Spinal cord (tissue), 10 donors: ENCODE measurements at places on chromosomes 2 and 18.

DNA sequence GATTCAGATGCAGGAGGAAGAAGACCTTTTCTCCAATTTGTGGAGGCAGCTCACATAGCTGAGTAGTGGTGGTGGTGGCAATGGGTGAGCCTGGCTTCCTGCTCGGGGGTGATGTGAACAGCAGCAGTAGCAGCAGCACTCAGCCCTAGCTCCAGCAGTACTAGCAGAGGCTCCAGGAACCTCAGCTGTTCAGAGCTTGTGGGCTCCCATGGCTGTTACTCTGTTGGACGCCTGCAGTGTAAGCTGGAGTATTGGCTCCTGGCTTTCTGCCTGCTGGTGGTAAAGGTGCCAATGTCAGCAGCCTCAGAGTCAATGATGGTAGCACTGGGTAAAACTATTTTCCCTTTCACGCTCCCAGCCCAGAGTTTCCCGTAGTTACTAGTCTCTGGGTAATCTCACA is 3.1 kb upstream of the SEH1L start:
- peak; percentile 76 for DNase-seq

GRCh38 chr18:13266218-13267100 is 47.9 kb downstream of the LDLRAD4 start:
- DNase-seq: no peak

DNA sequence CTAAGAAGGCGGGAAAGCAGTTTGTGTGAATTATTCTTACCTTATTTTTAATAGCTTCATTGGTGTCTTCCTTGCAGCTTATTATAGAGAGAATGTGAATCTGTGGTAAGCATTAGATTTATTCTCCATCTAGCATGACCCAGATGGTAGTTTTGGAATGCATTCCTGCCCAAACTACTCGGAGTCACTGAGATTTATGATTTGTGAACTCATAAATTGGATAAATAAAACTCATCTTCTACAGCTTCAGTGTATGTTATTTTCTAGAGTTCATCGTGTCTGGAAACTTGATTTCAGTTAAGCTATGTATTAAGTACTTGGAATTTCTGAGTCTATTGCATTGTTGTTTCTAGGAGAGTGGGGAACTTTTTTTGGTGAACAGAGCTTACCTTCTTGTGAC is 170.5 kb downstream of the FAM210A start:
- DNase-seq: no peak

GRCh38 chr2:73050121-73050545 is 21.4 kb downstream of the SFXN5 start:
- no peak for DNase-seq

DNA sequence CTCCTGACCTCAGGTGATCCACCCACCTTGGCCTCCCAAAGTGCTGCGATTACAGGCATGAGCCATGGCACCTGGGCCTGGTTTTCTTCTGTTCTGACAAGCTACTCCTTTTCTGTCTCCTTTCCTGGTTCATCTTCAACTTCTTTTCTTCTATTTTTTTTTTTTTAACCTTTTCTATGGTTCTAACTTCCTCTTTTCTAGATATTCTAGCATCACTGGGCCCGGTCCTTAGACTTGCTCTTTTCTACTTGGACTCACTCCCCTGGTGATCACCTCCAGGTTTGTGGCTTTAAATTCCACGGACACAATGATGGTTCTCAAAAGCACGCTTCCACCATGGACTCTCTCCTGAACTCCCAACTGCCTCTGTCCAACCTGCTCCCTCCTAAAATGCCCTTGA is 2.0 kb downstream of the EIF2AK2 start:
- DNase-seq: no peak

GRCh38 chr18:25465152-25465732 is 113.3 kb upstream of the ZNF521 start:
- no peak for DNase-seq

DNA sequence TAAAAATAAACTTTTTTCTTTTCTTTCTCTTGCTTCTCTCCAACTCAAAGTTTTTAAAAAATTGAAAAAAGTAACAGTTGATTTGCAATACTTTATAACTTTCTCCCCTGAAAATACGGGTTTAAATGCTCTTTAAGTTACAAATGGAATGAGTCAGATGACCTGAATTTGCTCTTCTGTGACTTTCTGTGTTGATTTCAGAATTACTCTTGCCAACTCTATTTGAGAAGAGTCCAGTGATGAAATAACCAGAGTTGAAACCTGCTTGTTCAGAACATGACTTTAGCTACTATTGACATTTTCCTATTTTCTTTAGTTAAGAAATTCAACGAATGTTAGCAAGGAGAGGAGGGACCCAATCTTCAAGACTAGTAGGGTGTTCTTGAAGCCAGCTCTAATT is 146.1 kb upstream of the ZSWIM2 start:
- no peak for DNase-seq

GRCh38 chr18:50803592-50803991 is 16.2 kb downstream of the MRO start:
- no peak for DNase-seq

GRCh38 chr2:44480068-44480467 is 118.3 kb downstream of the CAMKMT start:
- no peak for DNase-seq

DNA sequence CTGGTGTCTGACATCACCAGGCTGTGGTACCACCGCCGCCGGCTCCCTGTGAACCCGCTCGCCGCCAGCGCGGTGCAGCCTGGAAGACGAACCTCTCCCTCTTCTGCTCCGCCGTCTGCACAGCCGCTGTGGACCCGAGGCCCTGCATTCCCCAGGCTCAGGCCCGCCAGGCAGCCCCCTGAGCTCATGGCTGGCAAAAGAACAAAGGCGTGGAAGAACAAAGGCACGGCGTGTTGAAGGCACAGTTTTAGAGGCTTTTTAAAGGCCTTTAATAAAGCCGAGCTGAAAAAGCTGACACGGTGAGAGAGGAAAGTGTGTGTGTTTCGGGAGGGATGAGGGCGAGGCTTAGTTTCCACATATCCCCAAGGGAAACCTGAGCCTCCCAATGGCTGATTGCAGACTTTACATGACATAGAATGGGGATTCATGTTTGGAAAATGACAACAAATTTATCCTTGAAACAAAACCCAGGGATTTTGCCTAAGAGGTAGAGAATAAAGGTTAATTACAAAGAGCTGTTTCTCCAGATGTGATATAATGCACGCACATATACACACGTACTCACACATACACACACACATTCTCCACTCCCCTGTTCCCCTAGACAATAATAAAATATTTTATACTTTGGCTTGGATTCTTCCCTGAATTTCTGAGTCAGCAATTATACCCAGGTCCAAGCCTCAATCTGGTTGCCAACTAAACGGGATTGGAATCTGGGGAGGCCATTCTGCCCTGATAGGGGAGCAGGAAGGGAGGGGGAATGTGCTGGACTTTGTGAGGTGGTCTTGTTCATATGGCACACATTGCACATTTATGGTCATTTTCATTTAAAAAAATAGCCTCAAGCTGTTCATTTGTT is 39.7 kb downstream of the RFX8 start:
- peak; percentile 28 for DNase-seq

DNA sequence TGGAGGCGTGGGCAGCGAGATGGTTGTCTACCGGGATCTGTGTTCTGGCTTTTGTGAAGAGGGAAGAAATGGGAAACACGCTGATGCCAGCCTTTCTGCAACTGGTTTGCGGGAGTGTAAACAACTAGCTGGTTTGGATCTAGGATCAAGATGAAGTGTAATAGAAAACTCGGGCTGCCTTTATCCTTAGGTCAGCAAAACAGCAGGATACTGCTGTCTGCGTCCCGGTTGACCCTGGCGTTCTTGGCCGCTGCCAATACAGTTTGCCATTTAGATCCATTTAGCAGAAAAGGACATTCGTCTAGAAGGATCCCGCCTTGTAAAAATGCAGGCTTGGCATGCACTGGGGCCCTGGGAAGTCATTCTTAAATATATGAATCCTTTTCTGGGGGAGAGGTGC is 42.0 kb downstream of the RAB31 start:
- no peak for DNase-seq

- no peak for DNase-seq
Measured at GRCh38 chr2:120491111-120491625, 145.2 kb downstream of the INHBB start.

- no peak for DNase-seq
Measured at GRCh38 chr18:24490539-24490938, 30.1 kb downstream of the HRH4 start.

DNA sequence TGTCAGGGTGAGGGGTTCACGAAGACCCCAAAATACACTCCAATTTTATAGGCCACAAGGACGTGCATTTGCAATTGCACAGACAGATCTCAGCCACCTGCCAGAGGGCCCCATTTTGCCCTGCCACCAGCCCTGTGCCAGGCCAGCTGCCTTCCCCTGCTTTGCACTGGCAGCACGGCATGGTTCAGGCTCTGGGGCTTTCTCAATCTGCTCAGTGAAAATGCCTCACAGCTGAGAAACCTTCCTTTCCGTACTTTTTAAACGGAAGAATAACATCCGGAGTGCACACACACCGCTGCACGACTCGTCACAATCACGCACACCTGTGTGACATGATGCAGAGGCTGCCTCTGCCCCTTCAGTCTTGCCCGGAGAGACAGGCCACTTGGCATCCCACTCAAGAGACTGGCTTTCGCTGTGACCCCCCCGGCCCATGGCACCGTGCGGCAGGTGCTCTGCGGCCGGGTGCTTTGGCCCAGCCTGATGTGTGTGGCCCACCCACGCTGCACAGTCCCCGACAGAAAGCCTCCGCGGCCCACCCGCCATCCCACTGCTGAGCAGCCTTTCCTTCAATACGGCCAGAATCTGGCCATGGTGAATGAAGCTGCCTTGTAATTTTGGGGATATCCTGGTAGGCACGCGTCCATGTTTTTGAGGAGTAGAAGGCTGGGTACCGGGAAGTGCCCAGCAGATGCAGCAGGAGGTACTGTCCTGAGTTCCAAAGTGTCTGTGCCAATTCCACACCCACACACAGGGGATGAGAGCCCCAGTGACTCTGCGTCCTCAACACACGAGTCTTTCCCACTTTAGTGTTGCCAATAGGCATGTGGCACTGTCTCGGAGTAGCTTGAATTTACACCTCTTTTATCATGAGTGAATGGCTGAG is 88.8 kb downstream of the USP40 start:
- DNase-seq: no peak

DNA sequence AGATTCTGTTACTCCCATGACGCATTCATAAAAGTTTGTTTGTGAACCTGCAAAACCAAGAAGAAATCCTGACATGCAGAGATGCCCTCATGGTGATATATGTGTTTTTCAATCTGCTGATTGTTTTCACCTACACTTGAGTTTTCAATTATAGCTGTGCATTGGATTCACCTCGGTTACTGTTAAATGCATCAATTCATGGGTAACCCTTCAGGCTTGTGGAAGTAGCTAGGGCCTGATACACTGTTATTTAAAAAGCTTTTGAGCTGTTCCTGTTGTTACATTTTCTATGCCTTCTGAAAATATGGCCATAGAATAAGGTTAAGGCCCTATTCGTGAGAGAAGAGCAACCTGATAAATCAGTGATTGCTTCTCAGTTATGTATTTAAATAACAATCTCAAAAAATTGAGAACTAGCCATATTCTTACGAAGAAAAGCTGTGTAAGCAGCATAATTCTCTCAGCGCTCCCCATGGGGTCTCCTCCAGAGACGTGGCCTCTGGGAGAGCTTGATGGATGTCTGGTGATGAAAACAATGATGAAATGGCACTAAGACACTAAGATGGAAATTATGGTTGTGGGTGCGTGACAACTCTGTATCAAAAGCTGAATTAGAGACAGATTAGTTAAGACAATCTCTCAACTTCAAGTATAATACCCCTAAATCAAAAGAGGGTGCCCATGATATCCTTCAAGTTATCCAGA is 60.5 kb downstream of the RIT2 start:
- no peak for DNase-seq

GRCh38 chr2:217875138-217875537 is 127.7 kb downstream of the TNS1 start:
- DNase-seq: no peak

DNA sequence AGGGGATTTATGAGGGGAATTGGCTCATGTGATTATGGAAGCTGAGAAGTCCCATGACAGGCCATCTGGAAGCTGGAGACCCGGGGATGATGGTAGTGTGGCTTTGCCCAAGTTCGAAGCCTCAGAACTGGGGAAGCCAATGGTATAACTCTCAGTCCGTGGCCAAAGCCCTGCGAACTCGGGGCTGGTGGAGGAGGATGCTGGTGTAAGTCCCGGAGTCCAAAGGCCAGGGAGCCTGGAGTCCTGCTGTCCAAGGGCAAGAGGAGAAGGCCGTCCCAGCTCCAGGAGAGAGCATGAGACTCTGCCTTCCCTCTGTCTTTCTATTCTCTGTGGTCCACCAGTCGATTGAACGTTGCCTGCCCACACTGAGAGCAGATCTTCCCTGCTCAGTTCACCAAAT is 43.2 kb upstream of the CABLES1 start:
- DNase-seq: no peak

- DNase-seq: no peak
Measured at GRCh38 chr2:40388161-40388560, 63.7 kb downstream of the SLC8A1 start.

DNA sequence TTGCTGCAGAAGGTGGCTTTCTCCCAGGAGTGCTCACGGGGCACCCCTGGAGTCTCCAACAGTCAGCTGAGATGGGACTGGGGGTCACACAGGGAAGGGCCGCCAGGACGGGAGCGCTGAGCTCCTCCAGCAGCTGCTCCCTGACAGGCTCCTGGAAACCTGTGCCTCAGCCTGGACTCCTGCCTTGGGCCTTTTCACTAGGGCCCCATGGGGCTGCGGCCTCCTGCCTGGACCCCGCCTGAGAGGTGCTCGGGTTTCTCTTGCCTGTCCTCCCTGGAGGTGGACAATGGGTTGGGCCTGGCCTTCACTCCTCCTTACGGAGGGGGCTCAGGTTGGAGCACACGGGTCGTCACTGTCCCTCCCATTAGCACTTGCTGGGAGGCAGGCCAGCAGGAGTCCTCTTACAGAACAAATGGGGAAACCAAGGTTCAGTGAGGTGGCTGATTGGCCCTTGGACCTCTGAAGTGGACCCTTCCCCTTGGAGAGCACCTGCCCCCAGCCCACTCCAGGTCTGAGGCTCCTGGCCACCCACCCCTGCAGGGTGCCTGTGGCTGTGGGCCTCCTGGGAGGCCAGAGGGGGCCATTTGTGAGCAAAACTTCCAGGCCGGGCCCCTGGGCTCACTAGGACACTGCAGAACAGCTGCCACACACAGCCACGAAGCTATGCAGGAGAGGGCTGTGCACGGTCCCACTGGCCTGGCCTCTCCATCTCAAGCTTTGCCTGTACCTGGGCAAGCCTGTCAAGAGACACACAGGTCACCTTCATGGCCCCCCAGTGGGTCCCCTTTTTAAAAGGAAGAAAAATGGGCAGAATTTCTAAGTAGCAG is 57.1 kb upstream of the ODC1 start:
- no peak for DNase-seq
